ENCODE measurements at places on chromosomes 5 and 9. TPM values are rescaled to one million over a fixed set of nuclear protein-coding genes. Genes with fewer than 3 reads are reported as not detected.

The SLC31A1 gene
- polyA plus RNA-seq: 7.0 TPM

The NAIP gene
- 31.1 TPM for polyA plus RNA-seq

The PCDHGB6 gene
- 29.2 TPM for polyA plus RNA-seq

The SOHLH1 gene
- not detected for polyA plus RNA-seq

The TRIP13 gene
- polyA plus RNA-seq: 2.6 TPM

The F12 gene
- 1.4 TPM for polyA plus RNA-seq

The MEGF10 gene
- polyA plus RNA-seq: 0.18 TPM

The BARX1 gene
- not detected for polyA plus RNA-seq

The SAP30L gene
- 32.7 TPM for polyA plus RNA-seq

The MRPS2 gene
- 23.6 TPM for polyA plus RNA-seq

The FAM221B gene
- polyA plus RNA-seq: not detected

The PCDHA11 gene
- 5.3 TPM for polyA plus RNA-seq

The FOCAD gene
- polyA plus RNA-seq: 23.5 TPM

The PFN3 gene
- not detected for polyA plus RNA-seq

The HDHD3 gene
- 31.2 TPM for polyA plus RNA-seq

The OR13C5 gene
- not detected for polyA plus RNA-seq

All from neural cell (in vitro differentiated cells).